RCC 7860 (cell line): ENCODE measurements at places on chromosomes 4 and X.

DNA sequence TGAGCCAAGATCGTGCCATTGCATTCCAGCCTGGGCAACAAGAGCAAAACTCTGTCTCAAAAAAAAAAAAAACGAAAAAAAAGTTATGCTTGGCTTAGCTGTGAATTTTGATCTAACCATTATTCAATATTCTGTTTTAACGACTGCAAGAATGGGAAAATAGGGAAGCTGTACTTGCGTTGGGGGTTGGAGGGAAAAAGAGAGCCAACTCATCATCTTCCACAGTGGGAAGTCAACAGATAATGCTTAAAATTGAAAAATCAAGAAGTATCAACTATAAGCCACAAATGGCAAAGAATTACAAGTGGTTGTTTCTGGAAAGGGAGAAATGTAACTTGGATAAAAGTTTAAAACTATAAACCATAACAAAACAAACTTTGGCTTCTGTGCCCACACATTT lies 2.9 kb downstream of the TEC start:
- no peak for DNase-seq

DNA sequence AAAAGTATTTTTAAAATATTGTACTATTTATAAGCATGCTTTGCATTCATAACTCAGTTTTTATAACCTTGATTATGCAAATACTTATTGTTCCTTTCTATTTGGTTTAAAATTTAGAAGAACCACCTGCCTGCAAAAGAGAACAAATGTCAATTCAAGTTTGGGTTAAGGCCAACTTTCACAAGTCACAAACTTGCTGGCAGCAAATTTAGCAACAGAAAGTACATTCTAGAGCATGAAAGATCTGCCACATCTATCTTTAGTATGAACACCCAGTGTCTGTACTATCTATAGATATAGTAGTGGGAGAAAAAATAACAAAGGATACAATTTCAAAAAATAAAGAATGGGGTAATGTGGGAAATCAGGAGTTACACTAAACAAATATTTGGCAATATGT lies 1014.2 kb downstream of the C4orf33 start:
- no peak for DNase-seq

DNA sequence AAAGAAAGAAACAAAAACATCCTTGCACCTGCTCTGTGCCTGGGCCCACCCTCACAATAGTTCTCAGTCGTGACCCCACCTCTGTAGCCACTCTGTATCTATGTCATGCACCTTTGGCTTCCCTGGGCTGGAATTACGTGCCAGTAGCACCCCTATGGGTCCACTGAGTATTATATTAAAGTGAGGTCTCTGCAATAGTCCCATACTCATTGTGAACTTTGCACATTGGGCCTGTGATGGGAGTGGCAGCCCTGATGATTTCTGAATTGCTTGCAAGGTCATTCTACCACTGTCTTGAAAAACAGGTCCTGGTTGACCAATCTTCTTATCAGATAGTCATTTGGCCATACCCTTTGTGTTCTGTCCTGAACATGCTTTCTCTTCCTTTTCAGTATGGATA lies 1012.1 kb downstream of the RAB28 start:
- no peak for DNase-seq

GRCh38 chrX:103791826-103792485 lies 15.3 kb downstream of the PLP1 start:
- no peak for DNase-seq

GRCh38 chr4:6658597-6659075 lies 18.2 kb downstream of the MRFAP1 start:
- no peak for DNase-seq

- no peak for DNase-seq
Observed at GRCh38 chr4:154368060-154368459, 123.5 kb downstream of the DCHS2 start.

DNA sequence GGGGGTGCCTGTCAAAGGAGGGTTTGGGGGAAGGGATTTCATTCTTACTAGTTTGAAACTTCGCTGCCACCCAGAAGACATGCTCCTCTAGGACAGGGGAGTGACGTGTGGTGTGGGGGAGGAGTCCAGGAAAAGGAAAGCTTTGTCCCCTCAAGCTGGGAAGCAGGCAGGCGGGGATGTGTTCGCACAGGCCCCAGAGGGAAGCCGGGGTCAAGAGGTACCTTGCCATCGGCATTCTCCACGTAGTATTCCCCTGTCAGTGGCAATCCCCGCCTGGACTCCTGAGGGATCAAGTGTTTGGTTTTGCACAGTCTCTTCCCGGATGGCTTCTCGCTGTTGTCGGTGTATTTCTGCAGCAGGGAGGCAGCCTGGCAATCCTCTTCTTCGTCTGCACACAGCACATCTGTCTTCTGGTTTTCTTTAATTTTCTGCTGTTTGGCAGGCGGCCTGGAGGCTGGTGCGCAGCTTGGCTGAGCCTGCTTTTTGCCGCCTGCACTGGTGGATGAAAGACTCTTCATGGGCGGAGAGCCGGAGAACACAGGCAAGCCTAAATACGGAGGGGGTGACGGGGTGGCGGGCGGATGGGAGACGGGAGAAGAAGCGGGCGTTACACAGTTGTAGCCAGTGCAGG lies 35.1 kb downstream of the BCOR start:
- no peak for DNase-seq

DNA sequence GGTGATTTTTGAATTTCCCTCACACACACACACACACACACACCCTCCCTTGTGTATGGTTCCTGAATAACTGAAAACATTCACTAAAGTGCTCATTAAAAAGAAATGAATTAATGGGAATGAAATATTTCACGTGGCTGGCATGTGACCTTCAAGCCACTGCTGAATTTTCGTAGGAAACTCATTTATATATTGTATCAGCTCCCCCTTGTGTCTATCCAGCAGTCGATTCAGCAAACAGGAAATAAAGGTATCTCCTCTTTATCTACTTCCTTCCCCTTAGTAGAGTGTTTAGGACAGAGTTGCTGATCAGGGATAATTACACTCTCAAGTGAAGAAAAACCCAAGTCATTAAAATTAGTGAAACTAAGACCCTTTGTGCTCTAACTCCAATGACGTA lies 912.6 kb upstream of the LCORL start:
- no peak for DNase-seq

- no peak for DNase-seq
Observed at GRCh38 chr4:3716631-3717235, 49.5 kb upstream of the ADRA2C start.

- DNase-seq: no peak
Observed at GRCh38 chr4:123485601-123486000, 89.0 kb downstream of the SPRY1 start.

DNA sequence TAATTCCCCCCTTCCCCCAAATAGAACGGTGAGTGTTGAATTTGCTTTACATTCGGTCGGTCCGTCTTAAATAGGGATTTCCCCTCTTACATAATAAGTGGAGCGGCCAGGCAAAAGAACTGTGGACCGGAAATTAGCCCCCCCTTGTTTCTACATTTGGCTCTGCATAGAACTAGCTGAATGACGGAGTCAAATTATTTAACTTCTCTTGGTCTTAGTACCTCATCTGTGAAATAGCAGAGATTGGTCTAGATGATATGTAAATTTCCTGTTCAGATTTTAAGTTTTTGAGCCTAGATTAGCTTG lies 1.3 kb downstream of the SPATA18 start:
- no peak for DNase-seq

DNA sequence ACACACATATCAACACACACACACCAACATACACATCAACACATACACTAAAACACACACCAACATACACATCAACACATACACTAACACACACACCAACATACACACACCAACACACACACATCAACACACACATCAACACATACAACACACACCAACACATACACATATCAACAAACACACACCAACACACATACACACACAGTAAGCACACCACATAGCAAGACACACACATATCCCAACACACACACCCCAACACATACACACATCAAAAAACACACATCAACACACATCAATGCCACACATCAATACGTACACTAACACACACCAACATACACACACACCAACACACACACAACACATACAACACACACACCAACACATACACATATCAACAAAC lies 40.9 kb upstream of the MAN2B2 start:
- DNase-seq: no peak

GRCh38 chr4:77634132-77634785 lies 28.6 kb downstream of the CXCL13 start:
- DNase-seq: no peak

- DNase-seq: peak; percentile 37
Observed at GRCh38 chrX:37926700-37927099, 79.3 kb upstream of the DYNLT3 start.

- DNase-seq: no peak
Observed at GRCh38 chrX:18639280-18639679, 32.6 kb downstream of the RS1 start.

- no peak for DNase-seq
Observed at GRCh38 chrX:33078273-33078672, 133.1 kb downstream of the DMD start.

DNA sequence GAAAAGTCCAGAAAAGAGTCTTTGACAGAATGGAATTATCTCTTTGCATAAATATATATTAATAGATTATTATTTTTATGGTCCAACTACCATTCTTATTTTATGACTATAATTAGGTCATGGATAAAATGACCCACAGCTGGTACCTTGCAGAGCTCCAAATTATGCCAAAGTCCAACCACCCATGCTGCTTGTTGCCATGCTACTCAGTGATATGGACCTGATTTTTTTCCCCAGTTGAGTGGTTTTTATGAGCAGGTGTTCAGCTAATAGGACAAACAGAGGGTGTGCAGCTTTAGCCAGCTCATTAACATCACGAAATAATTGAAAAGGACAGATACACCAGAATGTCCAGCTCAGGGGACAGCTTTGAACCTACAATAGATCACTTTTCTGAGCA lies 9.7 kb downstream of the HOPX start:
- no peak for DNase-seq

GRCh38 chrX:5559386-5559785 lies 669.3 kb downstream of the NLGN4X start:
- no peak for DNase-seq

GRCh38 chr4:188879598-188879997 lies 740.4 kb downstream of the TRIML1 start:
- DNase-seq: no peak

DNA sequence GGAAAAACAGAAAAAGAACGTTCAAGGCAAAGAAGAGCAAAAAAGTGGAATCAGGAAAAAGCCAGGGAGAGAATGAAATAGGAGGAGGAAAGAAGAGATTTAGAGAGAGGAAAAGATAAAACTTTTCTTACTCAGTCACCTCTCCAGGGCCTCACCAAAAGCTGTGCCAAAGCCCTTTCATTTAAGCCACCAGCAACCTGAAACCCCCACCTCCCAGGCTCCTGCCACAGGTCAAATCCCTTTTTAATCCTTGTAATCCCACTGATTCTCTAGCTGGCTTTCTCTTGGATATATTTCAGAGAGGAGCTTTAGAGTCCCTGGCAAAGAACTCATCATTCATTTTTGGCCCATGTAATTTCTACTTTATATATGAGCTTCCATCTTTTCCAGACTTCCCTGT lies 25.7 kb upstream of the XIAP start:
- DNase-seq: no peak

DNA sequence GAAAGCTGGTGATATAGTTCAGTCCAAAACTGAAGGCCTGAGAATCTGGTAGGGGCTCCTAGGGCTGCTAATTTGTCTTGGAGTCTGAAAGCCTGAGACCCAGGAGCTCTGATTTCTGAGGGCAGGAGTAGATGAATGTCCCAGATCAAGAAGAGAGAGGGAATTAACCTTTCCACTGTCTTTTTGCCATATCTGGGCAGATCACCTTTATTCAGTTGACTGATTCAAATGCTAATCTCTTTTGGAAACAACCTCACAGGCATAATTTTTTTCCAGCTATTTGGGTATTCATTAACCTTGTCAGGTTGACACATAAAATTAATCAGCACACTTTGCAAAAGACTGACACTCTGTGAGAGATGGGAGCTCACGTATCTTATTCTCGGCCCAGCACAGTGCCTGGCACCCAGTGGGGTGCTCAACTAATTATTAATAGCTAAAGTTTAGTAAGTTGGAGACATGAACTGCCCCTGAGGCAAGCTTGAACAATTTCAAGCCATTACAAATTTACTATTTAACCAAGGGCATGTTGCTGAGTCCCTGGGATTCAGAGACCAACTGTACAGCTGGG lies 114.3 kb downstream of the CPEB2 start:
- DNase-seq: peak; percentile 48

DNA sequence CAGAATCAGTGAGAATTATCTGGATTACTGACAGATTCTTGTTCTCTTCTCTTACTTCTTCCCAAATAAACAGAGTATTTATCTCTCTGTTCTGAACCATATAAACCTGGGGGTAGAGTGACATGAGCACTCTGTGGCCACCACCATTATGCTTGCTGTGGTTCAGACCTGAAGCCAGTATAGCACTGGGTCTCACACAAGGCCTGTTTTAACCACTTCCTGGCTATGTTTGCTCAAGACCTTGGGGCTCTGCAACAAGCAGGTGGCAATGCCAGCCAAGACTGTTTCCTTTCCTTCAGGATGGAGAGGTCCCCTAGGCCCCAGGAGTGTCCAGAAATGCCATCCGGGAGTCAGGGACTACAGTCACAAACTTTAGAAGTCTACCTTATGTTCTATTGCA lies 21.7 kb upstream of the HEPH start:
- DNase-seq: no peak
